ENCODE measurements at places on chromosomes 16 and 17.
A peak's percentile ranks its signal among the peaks of the same experiment; 100 is the strongest.

DNA sequence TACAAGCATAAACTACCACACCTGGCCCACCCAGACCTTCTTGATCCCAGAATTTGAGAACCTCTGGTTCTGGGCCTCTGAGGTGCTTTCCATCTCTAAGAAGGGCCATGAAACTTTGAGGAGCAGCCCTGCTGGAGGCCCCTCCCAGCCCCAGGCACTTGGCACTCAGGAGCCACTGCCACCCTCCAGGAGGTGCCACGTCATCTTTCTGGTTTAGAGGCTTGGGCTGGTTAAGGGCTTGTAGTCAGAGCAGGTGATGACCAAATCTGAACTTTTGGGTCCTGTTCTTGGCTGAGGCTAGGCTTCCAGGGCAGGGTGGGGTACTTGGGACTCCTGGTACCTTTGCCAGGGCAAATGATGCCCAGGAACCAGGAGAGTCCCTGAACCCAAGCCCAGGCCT is 13.8 kb upstream of the DLX4 start:
- no peak for DNase-seq

DNA sequence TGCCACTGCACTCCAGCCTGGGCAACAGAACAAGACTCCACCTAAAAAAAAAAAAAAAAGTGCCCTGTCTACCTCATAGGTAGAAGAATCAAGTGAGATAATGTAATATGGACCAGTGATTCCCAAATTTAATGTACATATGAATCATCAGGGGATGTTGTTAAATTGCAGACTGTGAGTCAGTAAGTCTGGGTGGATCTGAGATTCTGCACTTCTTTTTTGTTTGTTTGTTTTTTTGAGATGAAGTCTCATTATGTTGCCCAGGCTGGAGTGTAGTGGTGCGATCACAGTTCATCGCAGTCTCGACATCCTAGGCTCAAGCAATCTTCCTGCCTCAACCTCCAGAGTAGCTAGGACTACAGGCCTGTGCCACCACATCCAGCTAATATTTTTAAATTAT is 31.6 kb downstream of the HOXB1 start:
- DNase-seq, result no peak

- peak; percentile 37 for DNase-seq
These were observed 498 bp downstream of the PIMREG start for GRCh38 chr17:6444571-6445335.

DNA sequence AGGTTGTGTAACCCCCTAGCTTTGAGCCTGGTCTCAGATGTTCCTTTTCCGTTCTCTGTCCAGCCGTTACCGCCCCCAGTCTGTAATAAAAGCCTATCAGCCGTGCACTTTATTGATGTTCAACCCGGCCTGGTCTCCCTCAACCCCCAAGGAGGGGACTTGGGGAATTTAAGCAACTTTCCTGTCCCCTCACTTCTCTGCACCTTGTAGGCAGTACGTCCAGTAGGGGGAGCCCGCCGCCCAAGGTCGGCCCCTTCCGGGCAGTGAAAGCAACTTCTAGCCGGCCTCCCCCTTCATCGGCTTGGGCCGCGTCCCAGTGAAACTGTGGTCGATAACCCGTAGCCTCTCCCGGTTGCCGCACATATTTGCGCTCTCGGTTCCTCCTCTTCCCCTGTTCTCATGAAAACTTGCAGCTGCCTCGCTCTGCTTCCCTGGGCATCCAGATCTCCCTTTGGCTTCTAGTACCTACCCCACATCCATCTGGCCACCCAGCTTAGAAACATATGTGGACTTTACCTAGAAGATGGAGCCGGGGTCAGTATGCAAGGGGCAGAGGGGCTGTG is 7.9 kb downstream of the PNPO start:
- DNase-seq, result peak; percentile 96

DNA sequence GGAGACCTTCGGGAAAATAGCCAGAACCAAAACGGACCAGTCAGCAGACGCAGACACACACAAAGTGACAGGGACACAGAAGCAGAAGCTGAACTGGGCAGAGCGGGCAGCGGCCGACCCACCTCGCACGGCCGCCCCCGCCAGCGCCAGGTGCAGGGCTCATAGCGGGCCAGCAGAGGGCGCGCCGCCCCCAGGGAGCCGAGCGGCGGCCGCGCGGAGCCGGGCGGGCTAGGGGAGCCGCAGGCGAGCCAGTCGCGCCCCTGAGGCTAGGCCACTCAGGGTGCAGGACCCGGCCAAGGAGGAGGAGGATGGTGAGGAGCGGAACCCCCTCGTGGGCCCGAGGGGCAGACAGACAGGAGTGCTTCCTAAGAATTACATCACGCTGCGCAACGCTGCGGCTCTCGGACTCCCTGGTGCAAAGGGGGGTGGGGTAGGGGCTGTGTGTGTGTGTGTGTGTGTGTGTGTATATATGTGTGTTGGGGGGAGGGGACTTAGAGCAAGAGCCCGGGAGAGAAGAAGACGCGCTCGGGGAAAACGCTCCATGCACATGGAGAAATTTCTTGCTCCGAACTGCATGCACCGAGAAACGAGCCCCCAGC is 913 bp upstream of the NOG start:
- DNase-seq, result peak; percentile 85

DNA sequence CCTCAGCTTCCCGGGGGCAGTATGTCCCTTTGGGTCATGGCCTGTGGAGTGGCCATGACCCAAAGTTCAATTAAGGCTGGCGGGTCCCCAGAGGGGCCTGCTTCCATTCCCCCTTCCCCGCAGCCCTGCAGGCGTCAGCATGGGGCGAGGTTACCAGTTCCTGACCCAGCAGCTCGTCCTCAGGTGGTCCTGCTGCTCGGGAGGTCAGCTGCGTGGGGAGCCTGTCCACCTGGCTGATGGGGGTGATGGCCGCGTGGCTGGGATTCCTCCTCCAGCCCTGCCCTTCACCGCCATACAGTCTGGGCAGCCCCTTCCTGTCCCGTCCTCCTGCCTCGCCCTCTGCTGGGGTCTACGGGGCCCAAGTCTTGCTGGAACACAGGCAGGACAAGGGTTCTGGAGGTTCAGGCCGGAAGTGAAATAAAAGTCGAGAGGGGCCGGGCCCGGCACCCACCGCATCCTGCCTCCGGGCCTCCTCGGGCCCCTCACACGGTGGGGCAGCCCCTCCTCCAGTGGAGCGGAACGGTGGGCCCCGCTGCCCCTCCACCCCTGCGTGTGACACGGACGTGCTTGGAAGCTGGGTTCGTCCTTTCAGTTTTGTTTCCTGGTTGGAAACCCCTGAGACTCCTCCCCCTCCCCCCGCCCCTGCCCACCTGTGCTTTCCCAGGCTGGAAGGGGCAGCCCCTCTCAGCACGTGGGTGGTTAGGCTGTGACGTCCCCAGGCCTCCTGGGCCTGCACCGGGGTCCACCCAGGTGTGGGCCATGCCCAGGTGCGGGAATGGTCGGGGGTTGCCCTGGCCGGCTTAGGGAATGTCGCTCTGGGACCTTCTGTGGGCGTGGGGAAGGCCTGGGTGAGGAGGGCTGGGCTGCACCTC is 6.8 kb downstream of the UBALD2 start:
- DNase-seq, result no peak

Measured in glutamatergic neuron (in vitro differentiated cells).